ENCODE measurements at places on chromosomes 16 and 17.

DNA sequence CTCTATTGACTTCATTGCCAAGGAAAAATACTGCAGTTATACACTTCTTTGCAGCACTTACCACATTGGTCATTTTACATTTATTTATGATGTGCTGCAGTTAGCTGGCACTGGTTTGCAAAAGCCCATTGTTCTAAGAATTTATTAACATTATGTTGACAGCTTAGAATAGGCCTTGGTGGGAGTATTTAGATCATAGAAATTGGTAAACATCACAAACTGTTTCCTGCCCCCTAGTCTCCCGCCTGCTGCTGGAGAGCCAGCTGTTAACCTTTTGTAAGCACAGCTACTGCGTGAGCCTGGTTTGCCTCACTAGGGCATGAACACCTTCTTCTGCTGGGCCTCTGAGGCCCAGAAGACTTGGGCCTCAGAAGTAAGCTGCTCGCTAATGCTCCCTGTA lies 651.4 kb upstream of the GOT2 start:
- no peak for DNase-seq

- no peak for DNase-seq
Observed at GRCh38 chr17:68613739-68614298, 12.7 kb upstream of the FAM20A start.

DNA sequence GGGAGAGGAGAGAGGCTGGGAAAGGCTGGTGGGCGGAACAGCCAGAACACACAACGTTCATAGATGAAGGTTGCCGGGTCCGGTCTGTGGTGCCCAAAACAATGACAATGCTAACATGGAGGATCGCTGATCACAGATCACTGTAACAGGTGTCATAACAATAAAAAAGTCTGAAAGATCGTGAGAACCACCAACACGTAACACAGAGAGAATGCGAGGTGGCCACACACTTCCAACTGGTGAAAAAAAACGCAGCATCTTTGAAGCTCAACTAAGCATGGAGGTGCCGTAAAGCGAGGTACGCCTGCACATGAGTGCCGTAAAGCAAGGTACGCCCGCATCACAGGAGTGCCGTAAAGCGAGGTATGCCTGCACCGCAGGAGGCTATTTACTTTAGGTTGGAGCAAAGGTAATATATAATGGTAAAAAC lies 42.3 kb downstream of the ABR start:
- DNase-seq = no peak

DNA sequence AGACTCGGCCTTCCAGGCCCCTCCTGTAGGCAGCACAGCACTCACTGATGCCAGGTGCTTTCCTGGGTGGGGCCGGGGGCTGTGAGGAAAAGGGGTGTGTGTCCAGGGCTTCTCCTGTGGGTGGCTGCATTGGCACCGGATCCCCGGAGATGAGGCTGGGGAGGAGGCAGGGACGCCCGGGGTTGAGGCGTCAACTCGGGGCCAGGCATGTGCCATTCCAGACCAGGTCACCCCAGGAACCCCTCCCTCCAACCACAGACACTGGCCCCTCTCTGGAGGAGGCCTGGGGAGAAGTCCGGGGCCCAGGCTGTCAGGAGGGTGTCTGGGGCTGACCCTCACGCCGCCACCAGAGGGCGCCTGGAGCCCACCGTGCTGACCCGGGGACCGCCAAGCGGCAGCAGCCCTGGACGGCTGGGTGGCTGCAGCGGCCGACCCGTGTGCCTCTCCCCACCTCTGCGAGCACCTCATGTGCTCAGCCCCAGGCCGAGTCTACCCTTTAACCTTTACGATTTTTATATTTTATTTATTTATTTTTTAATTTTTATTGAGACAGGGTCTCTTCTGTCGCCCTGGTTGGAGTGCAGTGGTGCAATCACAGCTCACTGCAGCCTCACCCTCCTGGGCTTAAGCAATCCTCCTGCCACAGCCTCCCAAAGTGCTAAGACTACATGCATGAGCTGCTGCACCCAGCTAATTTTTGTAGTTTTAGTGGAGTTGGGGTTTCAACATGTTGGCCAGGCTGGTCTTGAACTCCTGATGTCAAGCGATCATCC lies 3.2 kb upstream of the METRN start:
- peak; percentile 83 for DNase-seq
